ENCODE measurements at places on chromosomes 5 and 9.

- no peak for DNase-seq
Observed at GRCh38 chr9:114914139-114914538, 16.3 kb downstream of the TNFSF8 start.

DNA sequence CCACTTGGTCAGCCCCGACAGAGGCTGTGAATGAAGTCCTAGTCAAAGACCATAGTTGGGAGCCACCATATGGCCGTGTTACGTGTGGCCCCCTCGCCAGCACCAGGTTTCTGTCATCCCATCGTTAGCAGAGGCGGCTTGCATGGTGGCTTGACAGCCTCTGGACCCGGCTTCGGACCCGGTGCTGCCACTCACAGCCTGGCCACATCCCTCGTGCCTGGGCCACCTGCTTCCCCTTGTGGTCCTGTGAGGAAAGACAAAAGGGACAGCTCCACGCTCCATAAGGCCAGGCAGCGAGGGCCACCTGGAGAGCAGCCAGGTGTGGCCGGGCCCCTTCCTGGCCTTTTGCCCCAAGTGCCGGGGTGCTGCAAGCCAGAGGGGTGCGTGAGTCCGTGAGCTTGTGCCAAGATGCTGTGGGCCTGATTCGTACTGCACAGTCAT is 6.2 kb downstream of the NKD2 start:
- DNase-seq, result no peak

- peak; percentile 37 for DNase-seq
Observed at GRCh38 chr9:95822583-95823431, 52.7 kb upstream of the ERCC6L2 start.

- DNase-seq, result no peak
Observed at GRCh38 chr5:160451281-160451680, 29.6 kb downstream of the PTTG1 start.

DNA sequence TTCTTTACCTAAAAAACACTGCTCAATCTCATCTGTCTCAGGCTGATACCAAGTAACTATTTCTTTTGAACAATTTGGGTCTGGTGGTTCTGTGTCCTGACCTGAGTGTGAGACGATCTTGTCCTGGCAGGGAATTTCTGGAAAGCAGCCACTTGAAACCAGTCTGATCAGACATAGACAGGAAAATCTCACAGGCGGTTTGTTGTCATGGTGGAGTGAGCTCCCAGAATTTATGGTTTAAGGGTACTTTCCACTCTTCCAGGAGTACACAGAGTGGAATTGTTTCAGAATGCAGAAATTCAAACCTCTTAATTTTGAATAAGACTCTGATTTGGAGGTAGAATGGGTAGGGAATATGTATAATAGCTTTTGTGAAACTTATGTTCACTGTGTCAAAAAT is 268.2 kb downstream of the ISL1 start:
- no peak for DNase-seq

DNA sequence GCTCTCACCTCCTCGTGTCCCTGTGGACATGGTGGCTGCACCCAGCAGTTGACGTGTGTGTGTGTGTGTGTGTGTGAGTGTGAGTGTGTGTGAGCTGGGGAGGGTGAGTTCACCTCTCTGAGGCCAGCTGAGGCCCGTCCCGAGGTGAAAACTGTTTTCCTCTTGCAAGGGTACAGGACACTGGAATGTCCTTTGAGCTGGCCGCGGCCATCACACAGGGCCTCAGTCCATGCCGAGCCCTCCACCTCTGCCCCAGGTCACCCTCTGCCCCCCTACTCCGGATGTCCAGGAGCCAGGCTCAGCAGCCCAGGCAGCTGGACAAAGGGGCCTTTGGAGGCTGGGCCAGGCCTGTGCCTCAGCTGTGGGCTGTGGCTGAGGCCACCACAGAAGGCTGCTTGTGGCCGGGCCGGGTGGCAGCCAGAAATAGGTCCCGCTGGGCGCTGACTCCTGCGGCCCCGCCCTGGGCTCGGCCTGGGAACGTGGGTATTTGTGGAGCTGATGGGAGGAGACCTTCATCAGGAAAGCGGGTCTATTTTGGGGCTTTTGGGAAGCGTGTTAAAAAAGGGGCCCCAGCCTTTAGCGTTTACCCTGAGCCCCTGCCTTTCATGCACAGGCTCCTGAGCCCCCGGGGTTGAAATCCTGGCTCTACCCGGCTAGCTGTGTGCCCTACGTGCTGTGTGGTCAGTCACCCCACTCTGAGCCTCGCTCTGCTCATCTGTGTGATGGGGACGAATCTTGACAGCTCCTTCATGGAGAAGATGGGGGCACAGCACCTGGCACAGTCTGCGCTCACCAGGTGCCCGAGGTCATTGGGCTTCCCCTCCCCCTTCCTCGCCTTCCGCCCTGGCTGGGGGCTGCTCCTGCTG is 75.1 kb upstream of the IER5L start:
- DNase-seq, result no peak

GRCh38 chr9:133967024-133967741 is 24.9 kb downstream of the VAV2 start:
- no peak for DNase-seq

GRCh38 chr5:95907067-95907705 is 54.5 kb downstream of the ELL2 start:
- DNase-seq, result no peak

GRCh38 chr5:89301321-89302025 is 418.5 kb upstream of the MEF2C start:
- no peak for DNase-seq

DNA sequence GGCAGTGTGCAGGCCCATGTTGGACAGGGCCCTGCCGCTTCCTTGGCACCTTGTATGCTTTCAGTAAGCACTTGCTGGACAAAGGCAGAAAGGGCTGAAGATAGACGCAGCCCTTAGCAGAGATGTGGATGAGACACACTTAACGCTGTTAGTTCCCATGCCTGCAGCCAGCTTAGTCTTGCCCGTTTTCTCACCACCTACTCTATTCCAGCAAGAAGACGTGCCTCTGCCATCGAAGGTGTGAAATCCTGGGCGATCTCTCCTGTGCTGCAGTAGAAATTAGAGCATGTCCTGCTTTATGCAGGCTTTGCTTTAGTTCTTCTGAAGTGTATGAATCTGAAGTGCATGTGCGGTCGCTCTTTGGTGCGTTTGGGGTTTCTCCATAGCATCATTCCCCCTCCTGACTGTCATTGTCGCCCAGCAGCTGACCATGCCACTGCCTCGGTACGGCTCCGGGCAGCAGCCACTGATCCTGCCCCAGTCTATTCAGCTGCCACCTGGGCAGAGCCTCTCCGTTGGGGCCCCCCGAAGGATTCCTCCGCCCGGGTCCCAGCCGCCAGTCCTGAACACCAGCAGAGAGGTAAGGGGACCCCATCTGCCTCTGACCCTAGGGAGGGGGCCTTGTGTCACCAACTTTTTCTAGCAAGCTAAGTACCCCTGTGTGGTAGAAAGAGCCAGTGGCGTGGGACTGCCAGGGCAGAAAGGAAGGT is 11.6 kb upstream of the POMT1 start:
- DNase-seq, result no peak
